ENCODE measurements at places on chromosomes 13 and 19.

- no peak for DNase-seq
Measured at GRCh38 chr13:75368167-75368566, 113.8 kb downstream of the TBC1D4 start.

- DNase-seq, result no peak
Measured at GRCh38 chr13:29908416-29909080, 58.1 kb upstream of the UBL3 start.

GRCh38 chr13:66087269-66087710 is 1142.8 kb downstream of the PCDH9 start:
- no peak for DNase-seq

- no peak for DNase-seq
Measured at GRCh38 chr13:51276636-51277035, 54.4 kb downstream of the FAM124A start.

- DNase-seq, result no peak
Measured at GRCh38 chr13:75352641-75353327, 129.2 kb downstream of the TBC1D4 start.

GRCh38 chr13:45353895-45354294 is 12.9 kb upstream of the TPT1 start:
- no peak for DNase-seq

DNA sequence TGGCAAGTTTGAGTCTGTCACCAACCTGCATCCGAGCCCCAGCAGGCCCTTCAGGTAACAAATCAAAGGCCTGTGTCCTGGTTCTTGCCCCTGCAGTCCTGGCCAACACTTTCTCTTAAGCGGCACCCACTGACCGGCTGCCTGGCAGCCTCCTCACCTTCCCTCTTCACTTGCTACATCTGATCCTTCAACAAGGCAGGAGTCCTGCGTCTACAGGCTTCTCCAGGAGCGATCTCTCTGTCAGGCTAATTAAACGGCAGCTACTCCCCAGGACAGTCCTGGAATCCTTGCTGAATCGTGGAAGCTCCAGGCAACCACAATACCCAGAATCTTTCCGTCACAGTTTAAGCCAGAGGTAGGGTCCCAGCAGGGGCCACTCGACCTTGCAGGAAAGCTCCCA is 41.1 kb upstream of the GAS6 start:
- DNase-seq, result peak; percentile 54

GRCh38 chr13:99228737-99229691 is 28.4 kb downstream of the UBAC2 start:
- DNase-seq, result no peak

DNA sequence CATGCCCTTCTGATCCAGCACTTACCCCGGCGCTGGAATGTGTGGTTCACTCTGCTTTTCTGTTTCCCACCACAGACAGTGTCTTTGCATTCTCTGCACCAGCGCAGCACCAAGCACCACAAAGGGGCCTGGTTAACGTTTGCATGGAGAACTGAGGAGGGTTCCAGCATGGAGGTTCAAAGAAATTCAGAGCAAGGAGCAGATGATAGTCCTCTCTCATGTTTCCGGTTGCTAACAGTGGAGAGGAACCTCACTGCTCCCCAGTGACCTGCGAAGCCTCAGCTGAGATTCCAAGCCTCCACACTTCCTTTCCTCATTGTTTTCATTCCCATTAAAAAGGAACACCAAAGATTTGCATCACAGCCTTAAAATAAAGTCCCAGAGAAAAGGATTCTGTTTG is 99.7 kb downstream of the STARD13 start:
- DNase-seq, result no peak

DNA sequence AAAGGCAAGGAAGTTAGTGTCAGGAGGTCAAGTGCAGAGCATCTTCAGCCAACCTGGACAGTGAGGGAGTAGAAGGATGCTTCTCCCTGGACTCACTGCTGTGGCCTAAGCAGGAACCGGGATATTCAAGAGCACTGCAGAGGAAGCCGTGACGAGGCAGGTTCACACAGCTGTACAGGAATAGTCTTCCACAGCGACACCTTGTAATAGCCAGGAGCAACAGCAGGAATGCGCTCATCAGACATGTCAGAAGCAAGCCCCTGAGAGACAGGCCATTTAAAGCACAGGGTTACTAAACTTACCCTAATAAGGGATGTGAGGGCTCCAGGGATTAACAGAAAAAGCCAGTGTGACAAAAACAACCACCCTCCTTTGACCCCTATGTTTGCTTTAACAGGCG is 3.5 kb upstream of the MED26 start:
- no peak for DNase-seq

DNA sequence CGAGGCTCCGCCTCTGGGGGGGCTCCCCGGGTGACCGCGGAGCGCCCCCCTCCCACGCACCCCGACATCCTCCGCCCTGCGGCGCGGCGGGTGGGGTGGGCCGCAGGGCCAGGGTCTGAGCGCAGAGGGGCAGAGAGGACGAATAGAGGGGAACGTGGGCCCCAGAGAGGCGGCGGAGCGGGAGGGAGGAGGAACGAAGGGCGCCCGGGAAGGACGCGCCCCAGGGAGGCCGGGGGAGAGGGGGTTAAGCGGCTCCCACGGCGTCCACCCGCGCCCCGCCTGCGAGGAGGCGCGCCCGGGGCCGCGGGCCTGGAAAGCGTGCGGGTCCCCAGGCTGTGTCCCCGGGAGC is 1.0 kb downstream of the HCN2 start:
- no peak for DNase-seq

DNA sequence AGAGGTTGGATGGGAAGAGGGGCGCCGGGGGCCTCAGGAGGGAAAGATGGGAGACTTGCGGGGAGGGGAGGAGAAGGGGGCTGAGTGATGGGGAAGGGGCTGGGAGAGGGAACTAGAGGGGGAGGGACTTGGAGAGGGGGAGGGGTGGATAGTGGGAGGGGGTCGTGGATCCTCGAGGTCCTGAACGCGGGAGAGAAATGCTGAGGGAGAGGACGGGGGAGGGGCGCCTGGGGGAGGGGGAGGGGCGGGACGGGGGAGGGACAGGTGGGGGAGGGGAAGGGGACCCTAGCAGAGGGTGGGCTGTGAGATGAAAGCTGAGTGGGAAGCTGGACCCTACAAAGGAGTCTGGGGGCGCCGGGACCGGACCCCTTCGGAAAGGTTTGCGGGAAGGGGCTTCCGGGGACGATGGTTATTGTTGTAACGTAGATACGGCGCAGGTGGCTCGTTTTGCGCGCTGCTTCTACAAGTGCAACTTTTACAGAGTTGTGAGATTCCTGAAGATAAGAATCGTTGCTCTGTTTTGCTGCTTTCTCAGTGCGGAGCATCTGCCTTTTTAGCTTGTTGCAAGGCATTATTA is 418 bp downstream of the ZNF444 start:
- DNase-seq, result no peak

DNA sequence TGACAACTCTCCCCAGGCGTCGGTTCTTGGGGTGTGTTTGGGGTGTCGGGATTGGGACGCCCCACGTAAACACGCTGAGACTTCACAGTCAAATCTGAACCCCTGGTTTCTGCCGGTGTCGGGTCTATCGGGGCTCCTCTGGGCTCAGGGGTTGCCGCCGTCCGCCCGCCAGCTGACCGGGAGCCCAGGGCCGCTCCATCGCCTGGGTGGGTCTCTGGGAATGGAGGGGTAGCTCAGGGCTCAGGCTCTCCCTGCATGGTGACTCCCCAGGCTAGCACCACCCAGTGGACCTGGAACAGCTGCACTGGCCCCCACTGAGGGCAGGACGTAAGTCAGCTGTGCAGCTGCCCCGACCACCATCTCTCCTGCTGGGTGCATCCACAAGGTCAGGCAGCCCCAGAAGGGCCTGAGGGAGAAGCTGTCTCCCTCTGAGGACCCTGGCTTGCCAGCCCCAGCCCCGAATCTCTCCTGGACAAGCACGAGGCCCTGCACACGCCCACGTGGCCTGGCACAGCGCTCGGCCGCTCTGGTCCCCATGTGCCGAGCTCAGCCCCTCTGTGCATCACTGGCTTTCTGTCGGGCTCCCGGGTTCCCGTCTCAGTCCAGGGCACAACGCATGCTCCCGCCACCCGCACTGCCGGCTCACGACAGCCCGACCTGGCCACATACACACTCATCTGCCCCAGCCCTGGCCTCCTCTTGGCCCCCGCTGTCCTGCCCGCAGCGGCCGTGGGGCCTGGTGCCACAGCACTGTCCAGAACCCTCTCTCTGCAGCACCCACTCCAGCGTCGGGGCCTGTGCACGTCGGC is 6.1 kb downstream of the RNF126 start:
- DNase-seq, result no peak

- no peak for DNase-seq
Measured at GRCh38 chr19:55179606-55180484, at the start of gene SYT5. Gene SYT5, minus strand, starts transcription at chr19:55180289. Its CDS starts 1,248 bp downstream, at chr19:55179041.

DNA sequence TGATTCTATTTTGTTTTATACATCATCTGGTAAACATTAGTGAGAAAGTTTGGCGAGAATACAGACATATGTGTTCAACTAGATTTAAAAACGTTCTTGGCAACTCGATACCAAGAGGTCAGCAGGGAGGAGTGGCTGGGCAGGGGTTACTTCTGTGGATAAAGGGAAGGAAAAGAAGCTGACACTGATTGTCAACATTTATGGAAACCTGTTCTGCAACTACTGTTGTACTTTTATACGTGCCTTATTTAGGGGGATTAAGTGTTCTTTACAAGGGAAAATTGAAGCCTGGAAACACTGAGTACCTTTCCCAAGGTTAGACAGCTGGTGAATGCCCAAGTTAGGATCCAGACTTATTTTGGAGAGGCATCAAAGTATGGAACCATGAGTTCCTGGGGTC is 65.0 kb downstream of the MTUS2 start:
- no peak for DNase-seq

- no peak for DNase-seq
Measured at GRCh38 chr13:47188802-47189201, 291.9 kb upstream of the HTR2A start.

DNA sequence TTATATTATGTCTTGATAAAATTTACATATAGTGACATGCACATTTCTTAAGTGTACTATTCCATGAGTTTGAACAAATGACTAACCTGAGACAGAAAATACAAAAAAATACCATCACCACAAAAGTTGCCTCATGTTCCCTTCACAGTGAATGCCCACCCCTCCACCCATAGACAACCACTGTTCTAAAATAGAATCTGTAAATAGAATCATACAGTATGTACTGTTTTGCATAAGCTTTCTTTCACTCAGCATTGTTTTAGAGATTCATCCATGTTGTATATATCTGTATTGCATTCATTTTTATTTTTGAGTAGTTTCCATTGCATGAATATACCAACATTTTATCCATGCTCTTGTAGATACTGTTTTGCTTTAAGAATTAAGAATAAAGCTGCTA is 23.3 kb upstream of the RBM26 start:
- no peak for DNase-seq

GRCh38 chr19:18373892-18374629 is 11.9 kb upstream of the GDF15 start:
- peak; percentile 92 for DNase-seq

DNA sequence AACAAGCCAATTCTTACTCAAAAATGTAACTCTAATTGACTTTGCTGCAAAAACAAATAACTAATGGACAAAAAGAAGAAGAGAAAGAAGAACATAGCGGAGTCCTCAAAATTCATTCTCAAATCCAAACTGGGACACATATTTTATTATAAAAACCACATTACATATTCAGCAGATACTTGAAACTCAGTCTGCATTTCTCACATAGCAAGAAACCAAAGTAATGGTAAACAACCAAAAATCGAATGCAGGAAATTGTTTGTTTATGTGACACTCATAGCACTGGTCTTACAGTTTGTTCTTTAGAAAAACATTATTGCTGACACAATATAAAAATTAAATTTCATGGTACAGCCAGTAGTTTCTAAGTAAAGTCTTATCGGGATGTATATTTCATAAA is 789.8 kb downstream of the SLITRK6 start:
- DNase-seq, result no peak

GRCh38 chr19:28737021-28737895 is 475.7 kb downstream of the UQCRFS1 start:
- no peak for DNase-seq

DNA sequence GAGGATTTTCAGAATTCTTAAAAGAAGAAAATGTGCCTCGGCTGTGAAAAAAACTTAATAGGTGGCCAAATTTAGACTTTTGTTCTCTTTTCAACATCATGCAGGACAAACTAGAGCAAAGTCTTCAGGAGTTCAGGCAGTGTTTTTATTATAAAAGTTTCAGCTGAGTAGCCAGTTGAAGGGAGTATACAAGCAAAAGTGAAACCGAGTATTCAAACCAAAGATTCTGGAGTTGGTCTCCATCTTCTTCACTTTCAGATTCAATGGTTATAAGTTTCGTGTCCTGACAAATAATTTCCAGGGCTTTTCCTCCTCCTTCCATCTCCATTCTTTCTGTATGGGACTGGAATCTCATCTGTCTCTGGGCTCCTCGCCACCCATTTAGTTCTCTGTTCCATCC is 379.7 kb downstream of the GPC5 start:
- DNase-seq, result no peak

Data from coronary artery (tissue), 2 donors.